ENCODE measurements at places on chromosomes 13 and 19.

DNA sequence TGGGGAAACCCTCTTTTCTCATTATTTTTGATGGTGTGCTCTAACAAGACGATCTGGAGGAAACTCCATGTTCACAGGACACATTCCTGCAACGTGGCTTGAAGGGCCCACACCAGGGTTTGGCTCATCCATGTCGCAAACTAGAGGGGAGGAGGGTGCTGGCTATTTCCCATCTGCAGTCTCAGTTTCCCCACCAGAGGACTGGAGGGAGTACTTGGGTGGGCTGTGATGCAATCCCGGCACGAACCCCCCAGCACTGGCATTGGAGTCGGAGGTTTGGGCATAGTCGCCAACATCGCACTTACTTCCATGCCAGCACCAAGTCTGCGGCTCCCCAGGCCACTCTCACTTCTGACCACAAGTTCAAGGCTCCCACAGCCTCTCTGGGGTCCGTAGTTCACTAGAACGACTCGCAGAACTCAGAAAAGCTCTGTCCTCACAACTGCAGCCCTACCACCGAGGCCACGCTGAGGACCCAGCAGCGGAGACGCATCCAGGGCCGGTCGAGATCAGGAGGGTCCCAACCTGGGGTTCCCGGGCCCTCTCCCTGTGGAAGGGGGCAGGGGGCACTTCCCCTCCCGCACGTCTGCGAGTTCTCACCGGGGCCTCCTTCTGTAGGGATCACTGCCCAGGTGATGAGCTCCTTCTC lies 165.6 kb upstream of the SOX1 start:
- DNase-seq, result no peak

- no peak for DNase-seq
Observed at GRCh38 chr13:76226941-76227340, 590.8 kb downstream of the LMO7 start.

GRCh38 chr19:39843919-39844793 lies 2.0 kb downstream of the FBL start:
- peak; percentile 74 for DNase-seq

DNA sequence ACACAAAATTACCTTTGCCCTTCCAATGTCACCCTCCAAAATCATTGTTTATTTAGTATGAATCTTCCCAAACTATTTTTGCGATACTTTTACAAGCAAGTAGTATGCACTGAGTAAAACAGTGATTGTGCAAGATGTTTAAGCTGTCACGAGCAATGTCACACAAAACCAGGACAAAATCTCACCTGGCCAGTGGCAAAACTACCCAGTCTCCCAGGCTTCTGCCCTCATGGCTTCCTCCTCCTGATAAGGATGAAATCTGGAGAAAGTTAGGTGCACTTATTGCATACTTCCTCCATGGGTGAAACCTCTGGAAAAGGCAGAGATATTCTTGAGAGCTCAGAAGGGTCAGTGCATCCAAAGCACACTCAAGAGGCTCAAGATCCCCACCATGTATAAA lies 500.8 kb downstream of the IRS2 start:
- no peak for DNase-seq

DNA sequence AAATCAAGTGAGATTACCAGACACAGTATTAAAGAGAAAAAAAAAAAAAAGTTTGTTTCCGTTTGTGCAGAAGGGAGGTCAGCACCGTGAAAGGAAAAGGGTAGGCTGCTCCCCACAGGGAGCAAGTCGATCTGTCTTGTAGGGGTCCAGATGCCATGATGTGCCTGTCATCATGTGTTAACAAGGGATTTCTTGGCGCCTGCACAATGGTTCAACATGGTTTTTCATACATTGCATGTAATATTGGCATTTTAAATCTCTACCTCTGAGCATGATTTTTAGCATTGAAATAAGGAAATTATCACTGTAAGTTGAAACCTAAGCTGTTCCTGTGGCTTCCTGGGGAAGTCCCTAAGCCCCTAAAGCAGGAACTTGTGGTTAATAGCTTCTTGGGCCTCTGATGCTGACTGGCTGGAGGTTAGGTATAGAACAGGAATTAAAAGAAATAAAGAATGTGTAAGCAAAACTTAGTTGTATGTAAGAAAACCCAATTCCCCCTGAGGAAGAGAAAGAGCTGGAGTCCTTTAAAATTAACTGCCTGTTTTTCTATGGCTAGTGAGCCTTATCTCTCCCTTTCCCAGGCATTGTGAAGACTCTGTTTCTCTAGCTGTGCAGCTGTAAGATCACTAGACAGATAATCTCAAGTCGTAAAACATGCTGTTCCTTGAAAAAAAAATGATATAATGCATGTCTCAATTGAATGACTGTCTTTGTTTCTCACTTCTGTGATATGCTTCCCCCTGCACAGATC lies 7.4 kb upstream of the FCGBP start:
- DNase-seq, result peak; percentile 82

GRCh38 chr13:39675904-39676303 lies 20.4 kb downstream of the COG6 start:
- DNase-seq, result no peak

DNA sequence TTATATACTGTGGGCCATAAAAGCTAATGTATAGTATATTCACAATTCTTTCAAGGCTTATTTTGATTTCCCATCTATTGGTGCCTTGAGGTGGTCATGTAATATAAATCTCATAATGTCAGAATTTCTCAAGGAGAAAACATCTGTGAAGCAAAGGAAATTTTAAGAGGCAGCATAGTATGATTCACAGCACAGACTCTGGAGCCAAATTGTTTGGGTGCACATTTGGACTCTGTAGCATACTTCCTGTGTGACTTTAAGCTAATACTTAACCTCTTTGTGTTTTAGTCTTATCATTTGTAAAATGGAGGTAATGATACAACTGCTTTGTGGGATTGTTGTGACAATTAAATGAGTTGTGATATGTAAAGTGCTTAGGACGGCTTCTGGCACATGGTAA lies 67.6 kb downstream of the PIBF1 start:
- no peak for DNase-seq

- no peak for DNase-seq
Observed at GRCh38 chr13:85974608-85975366, 175.6 kb upstream of the SLITRK6 start.

GRCh38 chr13:108919036-108919907 lies 289.9 kb downstream of the MYO16 start:
- no peak for DNase-seq

All from CD4-positive, alpha-beta T cell treated with Interleukin-1 beta for 1 hour (primary cell).